ENCODE measurements at places on chromosomes 7 and 10. TPM values are rescaled to one million over a fixed set of nuclear protein-coding genes. Genes with fewer than 3 reads are reported as not detected.

NT5C2 gene
- total RNA-seq, result 43.3 TPM

PON1 gene
- total RNA-seq, result not detected

TPST1 gene
- 31.7 TPM for total RNA-seq

TMEM225B gene
- not detected for total RNA-seq

ZNF438 gene
- 6.5 TPM for total RNA-seq

SP4 gene
- 5.1 TPM for total RNA-seq

ACSM6 gene
- not detected for total RNA-seq
